ENCODE measurements at places on chromosomes 1 and 21.

- no peak for DNase-seq
Observed at GRCh38 chr1:184990204-184990603, 15.9 kb upstream of the NIBAN1 start.

DNA sequence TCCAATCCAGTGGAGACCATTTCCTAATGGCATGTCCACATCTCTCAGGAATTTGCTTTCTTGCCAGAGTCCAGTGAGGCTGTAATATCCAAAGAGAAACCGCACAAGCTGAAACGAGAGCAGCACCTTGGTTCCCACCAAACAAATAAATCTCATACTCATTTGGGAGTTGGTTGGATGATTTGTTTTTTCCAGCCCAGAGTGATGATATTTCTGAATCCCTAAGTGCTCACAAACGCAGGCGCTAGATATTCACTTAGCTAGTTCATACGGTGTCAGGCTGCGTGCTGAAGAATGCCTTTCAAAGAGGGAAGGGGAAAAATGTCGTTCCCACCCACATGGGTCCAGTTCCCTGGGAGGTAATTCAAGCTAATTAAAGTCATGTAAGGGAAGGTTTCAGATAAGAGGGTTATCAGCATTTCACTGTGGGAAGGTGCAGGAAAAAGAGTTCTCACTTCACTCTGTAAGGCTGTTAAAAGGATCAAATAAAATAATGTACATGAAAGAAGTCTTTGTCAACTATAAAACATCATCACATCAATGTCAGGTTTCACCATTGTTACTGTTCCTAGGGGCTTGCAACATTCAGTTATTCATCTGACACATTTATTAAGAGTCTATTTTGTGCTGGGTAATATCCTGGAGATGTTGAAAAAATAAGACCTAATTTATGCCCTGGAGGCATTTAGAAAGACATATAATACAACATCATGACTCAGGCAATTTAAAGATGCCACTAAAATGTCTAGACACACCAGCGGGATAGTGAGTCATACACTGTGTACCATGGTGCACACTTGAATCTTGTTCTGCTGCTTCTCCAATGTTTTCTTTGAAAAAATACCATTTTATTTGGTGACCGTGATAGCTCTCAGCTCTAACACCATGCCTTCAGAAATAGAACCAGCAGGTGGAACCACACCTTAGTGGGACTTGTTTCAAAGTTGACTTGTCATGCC, 19.3 kb downstream of the DPT start:
- DNase-seq = peak; percentile 98

DNA sequence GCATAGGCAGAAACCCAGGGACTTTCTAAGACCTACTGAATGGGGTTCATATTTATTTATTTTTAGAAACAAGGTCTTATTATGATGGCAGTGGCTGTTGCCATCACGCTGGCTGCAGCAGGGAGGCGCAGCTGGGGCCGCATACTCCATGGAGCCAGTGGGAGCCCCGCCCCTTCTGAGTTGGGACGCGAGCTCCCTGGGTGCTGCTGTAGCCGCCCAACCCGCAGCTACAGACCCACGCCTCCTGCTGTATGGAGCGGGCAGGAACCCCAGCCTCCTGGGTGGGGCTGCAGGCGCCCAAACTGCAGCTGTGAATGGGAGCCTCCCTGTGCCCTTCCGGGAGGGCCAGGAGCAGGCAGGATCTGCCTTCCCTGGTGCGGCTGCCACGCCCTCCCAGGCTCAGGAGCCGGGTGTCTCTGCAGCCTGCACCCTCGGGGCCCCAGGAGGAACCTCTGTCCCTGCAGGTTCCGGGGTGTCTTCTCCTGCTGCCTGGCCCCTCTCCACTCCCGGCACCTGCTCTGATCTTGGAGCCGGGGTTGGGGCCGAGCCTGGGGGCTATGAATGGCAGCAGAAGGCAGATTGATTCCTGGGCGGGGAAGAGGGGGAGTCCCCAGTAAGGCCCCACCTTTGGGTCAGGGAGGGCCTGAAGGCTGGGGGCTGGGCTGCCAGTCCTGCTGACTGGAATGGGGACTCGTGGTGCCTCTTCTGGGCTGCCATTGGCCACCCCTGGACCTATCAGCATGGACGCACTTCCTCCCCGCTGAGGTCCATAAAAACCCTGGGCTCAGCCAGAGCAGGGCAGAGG, 66.5 kb upstream of the LRRN2 start:
- no peak for DNase-seq

DNA sequence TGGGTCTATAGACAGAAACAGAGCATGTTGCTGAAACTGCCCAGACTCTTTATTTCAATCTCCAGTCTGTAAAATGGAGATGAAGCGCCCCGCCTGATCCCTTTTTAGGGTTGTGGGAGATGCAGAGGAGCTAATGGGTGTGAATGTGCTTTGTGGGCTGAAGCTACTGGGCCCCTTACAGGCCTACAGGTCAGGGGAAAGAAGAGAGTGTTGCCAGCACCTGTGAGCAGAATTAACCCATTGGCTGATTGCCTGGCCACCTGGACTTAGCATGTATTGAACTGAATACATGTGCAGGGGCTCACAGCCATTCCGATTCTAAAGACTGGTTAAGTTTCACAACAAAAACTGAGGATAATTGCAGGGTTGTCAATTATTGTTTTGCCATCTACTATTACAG, 13.9 kb upstream of the ATF3 start:
- DNase-seq = no peak

GRCh38 chr1:156551869-156552268, 20.5 kb downstream of the IQGAP3 start:
- no peak for DNase-seq

- DNase-seq = no peak
Observed at GRCh38 chr1:193285641-193286040, 99.2 kb upstream of the B3GALT2 start.

DNA sequence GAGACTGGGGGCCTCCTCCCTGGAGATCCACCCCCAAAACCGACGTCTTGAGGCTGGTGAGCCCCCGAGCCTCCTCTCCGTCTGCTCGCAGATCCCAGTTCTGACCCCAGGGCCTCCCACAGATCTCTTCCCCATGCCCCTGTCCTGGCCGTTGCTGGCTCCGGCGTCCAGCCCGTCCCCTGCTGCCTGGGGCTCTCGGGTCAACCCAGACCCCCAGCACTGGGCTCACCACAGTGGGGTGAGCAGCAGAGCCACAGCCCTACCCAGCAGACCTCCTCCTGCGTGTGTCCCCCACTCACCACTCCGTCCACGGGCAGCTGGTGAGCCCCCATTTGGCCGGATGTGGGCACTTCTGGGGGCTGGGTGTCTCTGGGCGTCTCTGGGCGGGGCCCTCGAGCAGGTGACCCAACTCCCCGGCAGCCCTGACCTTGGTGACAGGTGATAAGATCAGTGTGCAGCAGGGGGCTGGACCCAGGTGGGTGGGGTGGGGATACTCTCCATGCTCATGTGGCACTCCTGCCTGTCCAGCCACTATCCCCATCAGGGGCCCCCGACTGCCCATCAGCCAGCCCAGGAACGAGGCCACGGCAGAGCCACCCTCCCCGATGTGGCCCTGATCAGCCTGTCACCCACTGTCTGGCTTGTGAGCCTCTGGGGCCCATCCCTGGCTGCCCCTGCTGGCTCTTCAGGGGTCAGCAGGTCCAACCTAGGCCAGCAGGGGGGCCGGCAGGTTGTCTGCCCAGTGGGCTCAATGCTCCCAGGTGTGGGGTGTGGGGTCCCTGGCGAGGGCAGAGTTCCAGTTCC, 709 bp downstream of the TNFRSF14 start:
- no peak for DNase-seq

- DNase-seq = peak; percentile 93
Observed at GRCh38 chr1:150061632-150062101, 5.9 kb upstream of the VPS45 start.

DNA sequence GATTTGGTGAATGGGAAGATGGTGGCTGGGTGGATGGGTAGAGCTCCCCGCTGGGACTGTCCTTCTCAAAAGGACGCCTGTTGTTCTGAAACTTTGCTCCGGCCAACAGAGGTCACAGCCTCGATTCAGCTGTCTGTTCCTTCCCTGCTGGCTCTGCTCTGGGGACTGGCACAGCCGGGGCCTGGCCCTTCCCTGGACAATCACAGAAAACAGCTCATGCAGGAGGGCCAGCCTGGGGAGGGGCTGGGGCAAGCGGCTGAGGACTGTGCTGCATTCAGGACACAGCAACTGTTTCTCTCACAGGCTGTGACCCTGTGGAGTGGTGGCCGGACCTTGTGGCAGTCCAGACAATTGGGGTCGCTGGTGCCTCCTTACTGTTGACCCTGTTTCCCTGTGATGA, 110.7 kb upstream of the TMEM51 start:
- DNase-seq = no peak

- no peak for DNase-seq
Observed at GRCh38 chr1:154809436-154810413, 60.4 kb downstream of the KCNN3 start.

GRCh38 chr1:27038020-27038419, 25.4 kb upstream of the TENT5B start:
- DNase-seq = no peak

DNA sequence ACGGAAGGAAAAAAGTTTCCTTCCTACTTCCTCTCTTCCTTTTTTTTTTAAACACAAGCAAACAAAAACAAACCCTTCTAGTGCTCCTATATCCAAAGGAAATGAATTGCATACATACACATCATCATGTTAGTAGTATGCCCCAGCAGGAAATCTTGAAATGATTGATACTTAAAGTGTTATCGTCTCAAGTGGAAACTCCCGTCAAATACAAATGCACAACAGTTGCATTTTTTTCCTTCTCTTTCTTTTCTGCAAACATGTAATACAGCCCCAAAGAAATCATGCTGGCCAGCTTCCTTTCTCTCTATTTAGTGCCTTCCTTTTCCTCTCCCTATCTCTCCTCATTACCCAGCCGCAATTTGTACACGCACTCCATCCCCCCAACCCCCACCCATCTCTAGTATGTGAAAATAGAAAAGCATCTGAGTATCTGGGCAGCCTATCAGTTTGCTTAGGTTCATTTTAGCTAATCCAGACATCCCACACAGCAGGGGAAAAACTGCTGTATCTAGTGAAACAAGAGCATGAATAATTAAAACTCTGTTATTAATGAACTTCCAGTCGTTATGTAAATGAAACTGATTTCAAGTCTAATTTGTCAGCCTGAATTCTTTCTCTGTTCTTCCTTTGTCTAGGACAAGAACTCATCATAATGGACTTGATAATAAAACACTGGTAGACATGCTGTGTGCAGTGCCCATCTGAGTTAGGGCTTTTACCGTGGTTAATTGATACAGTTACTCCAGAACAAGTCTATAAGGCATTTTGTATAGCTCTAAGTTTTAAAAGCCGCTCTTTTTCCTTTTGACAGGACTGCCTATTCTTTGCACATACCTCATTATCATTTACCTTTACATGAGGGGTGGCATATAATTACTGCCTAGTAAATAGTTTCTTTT, 336.5 kb upstream of the ADGRL2 start:
- DNase-seq = no peak

DNA sequence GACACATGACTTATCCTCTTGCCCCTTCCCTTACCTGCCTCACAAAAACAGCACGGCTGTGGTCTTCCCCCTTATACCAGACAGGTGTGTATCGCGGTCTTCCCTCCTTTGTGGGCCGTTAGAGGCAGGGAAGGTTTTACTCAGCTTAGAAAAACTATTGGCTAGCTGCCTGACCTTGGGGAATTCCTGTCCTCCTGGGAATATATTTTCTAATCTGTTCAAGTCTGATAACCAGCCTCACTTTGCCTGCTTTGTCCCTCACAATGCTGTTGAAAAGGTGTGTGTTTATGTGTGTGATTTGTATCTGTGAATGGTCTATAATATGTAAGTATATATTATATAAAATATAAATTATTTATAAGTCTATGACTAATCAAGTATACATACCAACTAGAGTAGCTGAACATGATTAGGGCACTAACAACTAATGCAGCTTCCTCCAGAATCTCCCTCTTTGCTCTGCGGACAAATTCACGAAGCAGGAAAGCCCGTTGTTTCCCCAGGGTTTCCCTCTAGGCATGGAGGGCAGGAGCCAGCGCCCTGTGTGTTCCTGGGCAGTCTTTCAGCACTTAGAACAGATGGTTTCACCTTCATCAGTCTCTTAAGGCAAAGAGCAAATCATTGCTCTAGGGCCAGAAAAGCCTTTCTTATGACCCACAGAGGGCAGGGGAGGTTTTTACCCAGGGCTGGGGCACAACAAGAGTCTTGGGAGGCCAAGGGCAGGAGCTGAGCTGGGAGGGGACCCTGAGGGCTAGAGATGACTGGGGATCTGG, 25.6 kb downstream of the SLC26A9 start:
- no peak for DNase-seq

- no peak for DNase-seq
Observed at GRCh38 chr1:109659997-109660690, 4.2 kb downstream of the GSTM4 start.

GRCh38 chr21:44296103-44296519, 3.7 kb upstream of the PFKL start:
- no peak for DNase-seq

GRCh38 chr1:36884029-36884701, 150.2 kb downstream of the GRIK3 start:
- DNase-seq = no peak

DNA sequence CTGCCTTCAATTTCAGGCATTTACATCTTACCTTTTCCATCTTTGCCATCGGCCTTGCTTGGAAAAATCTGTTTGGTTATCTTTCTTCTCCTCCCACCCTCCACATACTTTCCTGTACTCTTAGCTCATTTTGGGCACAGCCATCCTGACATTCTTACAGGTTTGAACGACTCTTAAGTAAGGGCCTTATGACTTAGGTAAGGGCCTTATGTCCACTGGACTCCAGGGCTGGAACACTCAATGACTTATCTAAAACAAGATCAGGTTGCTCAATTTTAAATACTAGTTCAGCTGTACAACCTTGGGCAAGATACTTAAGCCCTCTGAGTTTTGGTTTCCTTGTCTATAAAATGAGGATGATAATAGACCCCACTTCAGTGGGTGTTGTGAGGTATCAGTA, 40.9 kb downstream of the C1orf21 start:
- no peak for DNase-seq

GRCh38 chr1:65948609-65949229, 156.0 kb downstream of the PDE4B start:
- no peak for DNase-seq

DNA sequence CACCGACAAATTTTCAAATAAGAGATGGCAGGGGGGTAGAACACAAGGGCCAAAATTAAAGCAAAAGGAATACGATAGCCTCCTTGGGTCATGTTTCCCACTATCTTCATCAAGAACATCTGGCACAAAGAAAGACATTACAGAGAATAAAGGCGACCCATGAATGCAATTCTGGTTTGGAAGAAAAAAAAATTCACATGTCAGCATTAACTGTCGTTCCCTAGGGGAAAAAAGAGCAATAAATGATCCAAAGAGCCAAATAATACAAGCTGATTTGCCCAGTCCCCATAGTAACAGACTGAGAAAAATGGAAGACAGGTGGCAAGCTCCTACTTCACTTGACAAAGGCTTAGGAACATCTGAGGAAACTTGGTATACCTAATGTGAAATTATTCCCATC, 4.5 kb downstream of the STIL start:
- no peak for DNase-seq
